ENCODE measurements at places on chromosomes 3 and 15.
A peak's percentile ranks its signal among the peaks of the same experiment; 100 is the strongest.

- no peak for DNase-seq
Observed at GRCh38 chr15:73748730-73749129, 4.4 kb downstream of the INSYN1 start.

DNA sequence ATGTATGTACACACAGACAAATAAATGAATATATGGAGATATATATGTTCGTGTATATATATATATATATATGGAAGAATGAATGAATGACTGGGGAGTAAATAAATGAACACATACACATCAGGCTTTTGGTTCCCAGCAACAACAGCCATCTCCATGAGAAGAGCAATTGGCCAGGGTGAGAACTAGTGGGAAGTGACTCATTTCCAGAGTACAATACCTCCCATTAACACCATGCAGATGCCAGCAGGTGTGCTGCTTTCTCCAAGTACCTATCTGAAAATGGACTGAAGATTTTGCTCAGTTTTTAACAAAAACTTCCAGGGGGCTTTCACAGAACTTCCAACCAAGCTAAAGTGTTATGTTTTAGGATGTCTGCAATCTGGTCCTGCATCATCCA lies 179.8 kb upstream of the SLC2A2 start:
- no peak for DNase-seq

DNA sequence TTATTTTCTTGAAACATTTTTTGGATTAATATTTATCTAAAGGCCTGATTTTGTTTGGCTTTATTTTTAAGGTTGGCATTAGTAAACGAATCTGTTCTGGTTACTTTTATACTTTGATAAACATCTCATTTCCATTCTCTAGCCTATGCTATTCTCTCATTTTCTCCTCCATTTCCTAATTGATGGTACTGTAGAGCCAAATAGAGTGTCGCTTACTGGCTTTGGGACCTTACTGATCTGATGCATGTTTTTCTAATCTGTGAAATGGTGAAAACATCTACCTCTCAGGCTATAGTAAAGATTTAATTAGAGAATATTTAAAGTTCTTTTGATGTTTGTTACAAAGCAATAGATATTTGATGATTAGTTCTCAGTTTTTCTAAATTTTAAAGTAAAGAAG lies 1.6 kb downstream of the LNP1 start:
- DNase-seq = no peak

- peak; percentile 96 for DNase-seq
Observed at GRCh38 chr15:62647202-62647842, 395.2 kb upstream of the TPM1 start.

Data from RPMI7951 (cell line).